ENCODE measurements at places on chromosomes 1 and 21.

GRCh38 chr1:98675282-98675681 is 13.8 kb downstream of the SNX7 start:
- no peak for DNase-seq

GRCh38 chr1:227791425-227792143 is 23.9 kb upstream of the PRSS38 start:
- DNase-seq, result no peak

DNA sequence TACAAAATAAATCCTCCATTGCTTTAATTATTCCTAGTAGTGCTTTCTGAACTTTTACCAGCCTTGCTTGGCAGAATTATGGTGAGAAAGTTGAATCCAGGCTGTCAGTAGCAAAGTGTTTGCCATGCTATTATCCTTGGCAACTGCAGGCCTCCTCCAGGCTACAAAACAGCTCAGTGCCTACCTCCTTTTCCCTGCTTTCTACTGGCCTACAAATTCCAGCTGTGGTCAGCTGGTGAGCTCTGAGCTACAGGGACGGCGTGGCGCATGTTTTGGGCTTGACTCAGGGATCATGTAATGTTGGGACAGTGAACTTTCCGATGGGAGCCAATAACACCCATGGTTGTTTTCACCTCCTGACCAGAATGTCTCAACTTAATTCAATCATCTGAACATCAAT is 456.1 kb upstream of the ADAMTS5 start:
- no peak for DNase-seq

DNA sequence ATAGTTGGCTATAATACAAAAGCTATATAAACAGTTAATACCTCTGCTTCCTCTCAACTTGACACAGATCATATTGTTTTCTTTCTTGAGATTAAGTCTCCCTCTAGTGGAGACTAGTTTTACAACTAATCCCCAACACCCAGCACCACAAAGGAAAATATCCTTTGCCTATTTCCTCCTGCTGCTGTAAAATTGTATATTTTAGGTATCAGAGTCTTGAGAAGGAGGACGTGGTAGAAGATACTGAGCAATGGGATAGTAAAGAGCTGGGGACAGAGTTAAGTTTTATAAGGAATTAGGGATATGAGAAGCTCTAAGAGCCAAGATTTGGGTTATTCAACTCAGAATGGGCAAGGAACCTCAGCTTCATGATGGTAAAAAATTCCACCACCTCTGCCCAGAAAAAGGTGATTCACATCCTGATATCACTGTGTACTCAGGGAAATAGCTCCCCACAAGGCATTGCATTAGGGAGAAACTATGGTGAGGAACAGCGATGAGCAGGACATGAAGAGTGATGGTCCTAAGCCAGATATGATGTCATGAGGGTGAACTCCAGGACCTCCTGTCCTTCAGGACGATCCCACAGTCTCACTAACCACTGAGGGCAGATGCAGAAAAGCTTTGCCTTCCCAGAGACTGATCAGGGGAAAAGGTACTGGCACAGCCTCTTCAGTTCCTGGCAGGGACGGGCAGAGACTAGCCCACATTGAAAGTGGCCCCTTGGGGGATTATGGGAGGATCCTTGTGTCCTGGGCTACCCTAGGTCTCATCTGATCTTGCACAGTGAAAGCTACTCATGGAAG is 14.7 kb upstream of the CFAP126 start:
- no peak for DNase-seq

DNA sequence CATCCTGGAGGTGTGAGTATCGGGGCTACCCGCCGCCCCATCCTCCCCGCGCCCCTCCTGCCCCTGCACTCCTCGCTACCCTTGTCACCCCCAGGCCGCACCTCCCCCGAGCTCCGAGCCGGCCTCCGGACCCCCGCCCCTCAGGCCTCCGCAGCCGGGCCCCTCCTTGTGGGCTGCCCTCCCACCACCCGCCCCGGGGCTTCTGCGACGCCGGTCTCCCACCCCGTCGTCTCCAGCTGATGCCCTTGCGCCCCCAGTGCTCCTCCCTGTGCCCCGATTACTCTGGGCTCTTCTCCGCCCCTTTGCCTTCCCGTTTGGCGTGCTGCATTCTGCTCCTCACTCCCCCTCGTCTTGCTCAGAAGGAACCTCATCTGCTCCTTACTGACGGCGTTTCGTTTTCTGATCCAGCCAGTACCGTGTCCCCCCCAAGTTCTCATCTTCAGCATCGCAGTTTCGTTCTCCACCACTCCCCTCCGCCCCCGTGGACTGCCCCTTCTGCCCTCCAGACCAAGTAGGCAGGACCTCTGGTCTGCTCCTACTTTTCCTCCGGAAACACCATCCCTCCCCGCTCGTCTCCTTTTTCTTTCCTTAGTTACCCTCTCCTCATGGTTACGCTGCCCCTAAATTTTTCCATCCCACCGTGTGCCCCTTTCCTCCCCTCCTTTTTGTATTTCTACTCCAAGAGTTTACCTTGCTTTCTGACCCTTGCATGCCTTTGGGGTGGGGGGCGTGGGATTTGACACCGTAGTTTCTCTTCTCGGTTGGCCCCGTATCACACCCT is 841 bp downstream of the SNX27 start:
- DNase-seq, result no peak

GRCh38 chr1:12542616-12543592 is 75.1 kb downstream of the DHRS3 start:
- no peak for DNase-seq

GRCh38 chr1:220895412-220895946 is 16.2 kb downstream of the HLX start:
- no peak for DNase-seq

GRCh38 chr1:89542345-89542744 is 17.7 kb downstream of the LRRC8B start:
- no peak for DNase-seq

GRCh38 chr1:38708701-38709258 is 150.8 kb downstream of the RRAGC start:
- no peak for DNase-seq

DNA sequence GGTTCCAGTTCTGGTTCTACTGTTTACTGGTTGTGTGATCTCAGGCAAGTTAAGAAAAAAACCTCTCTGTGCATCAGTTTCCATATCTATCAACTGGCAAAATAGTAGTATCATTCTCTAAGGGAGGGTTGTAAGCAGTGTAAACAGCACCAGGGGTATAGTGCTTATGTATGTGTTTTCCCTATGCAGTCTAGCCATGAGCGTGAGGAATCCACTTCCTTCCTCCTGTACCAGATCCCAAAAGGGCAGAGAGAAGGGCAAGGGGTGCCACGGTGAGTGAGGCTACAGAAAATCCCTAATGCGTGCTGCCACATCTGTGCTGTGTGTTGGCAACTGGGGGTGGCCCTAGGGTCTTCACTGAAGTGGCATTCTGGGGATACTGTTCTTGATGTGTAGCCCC is 18.4 kb upstream of the RNF19B start:
- DNase-seq, result no peak

DNA sequence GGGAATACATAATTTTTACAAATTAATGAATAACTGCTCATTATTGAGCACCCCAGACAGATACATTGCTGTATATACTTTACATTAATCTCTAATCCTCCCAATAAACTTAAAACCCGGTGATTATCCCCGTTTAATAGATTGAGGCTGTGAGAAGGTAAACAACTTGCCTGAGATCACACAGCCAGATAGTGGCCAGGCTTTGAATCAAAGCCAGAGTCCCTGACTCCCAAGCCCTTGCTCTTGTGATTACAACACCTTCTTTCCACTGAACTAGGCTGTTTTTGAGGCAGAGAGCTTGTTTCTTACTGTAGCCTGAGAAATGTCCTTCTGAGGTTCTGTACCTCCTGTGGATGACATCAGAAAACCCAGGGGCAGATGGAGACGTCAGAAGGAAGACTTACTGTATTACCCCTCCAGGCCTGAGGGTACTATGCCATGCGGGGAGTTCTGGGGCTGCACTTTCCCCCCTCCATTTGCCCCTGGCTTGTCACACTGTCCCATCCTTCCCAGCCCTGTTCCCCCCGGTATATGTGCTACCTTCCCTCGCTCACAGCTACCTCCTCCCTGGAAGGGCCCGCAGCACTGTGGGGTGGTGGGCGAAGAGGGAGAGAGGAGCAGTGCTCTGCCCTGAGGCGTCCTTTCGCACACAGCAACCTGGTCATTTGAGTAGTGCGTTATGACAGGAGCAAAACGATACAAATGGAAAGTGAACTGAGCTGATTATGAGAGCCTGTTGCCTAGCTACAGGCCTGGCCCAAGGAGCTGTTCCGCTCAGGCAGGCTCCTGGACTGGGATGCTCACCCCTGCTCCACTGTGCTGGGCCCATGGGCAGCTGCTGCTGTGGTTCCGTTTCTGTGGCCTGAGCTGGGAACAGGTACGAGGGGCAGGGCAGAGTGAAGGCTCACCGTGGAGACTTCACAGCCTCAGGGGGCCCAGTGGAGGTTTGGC is 4.6 kb downstream of the KCNC4 start:
- DNase-seq, result no peak

DNA sequence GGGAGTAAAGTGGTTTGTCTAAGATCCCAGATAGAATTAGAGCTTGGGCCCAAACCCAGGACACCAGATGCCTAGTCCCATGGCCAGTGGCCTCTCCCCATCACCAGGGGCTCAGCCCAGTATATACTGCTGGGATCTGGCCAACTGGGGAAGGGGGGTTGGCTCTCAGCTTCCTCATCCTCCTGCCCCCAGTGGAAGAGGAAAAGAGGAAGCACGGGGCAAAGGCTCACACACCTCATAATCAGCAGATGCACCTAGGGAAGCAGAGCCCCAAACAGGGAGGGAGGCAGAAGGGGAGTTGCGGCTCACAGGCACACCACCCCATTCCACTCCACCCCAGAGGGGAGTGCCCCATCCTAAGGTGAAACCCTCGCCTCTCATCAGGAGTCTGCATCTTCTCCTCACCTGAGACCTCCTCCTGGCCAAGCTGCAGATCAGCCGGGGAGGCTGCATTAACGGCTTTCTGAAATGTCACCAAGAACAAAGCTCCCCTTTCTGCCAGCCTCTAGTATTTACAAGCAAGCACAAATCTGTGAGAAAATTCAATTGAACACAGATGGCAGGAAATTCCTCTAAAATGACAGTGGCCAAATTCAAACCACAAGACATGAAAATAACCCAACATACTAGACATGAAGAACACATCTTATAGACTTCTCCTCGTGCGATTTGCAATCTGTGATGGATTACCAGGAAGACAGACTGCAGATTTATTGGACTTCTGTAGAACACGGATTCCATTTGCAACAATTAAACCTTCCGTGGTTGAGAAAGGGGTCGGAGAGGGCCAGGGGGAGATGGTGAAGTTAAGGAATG is 82.8 kb downstream of the GLIS1 start:
- DNase-seq, result no peak

GRCh38 chr1:42311138-42311537 is 23.9 kb downstream of the FOXJ3 start:
- DNase-seq, result no peak

- DNase-seq, result no peak
These were observed 52.6 kb upstream of the LYST start for GRCh38 chr1:235919127-235919832.

GRCh38 chr1:201385299-201385891 is 7.9 kb upstream of the TNNT2 start:
- no peak for DNase-seq

Data from substantia nigra (tissue), 51 donors.